ENCODE measurements at places on chromosomes 2 and 18.

- DNase-seq = no peak
Measured at GRCh38 chr18:63290166-63290820, 29.3 kb downstream of the BCL2 start.

DNA sequence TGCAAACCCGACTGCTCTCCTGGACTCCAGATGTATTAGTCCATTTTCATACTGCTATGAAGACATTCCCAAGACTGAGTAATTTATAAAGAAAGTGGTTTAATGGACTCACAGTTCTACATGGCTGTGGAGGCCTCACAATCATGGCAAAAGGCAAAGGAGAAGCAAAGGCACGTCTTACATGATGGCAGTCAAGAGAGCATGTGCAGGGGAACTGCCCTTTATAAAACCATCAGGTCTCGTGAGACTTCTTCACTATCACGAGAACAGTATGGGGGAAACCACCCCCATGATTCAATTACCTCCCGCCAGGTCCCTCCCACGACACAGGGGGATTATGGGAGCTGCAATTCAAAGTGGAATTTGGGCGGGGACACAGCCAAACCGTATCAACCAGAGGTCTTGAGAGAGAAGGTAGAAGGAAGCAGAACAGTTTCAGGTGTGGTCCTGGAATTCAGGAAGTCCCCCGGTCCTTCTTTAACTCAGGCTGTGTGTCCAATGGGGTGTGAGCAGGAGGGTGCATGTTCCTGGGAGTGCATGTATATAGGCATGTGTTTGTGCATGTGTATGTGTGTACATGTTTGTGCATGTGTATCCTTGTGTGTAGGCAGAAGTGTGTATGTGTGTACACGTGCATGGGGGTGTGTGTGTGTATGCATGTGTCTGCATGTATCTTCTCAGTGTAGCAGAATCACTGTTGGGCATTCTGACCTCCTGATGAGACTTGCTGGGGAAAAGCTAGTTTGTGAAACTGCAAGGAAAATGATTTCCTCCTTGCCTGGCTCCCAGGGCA, 46.2 kb downstream of the GREB1 start:
- no peak for DNase-seq

GRCh38 chr2:152336119-152336853, 1.3 kb downstream of the FMNL2 start:
- DNase-seq = no peak

DNA sequence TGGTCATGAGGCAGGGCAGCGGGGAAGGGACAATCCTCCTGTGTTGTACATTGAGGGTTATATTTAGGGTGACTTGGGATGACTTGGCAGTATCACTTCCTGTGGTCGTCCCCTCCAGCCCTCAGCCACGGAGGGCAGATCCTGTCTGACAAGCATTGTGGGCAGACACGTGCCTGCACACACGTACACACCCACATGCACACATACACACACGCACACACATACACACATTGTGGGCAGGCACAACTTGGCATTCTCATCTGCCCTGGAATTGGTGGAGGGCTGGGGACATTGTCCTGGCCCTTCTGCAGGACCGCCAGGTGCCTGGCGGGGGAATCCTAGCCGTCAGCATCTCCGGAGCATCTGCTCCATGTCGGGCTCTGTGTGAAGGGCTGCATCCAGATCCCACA, 47.6 kb downstream of the ODC1 start:
- DNase-seq = no peak

DNA sequence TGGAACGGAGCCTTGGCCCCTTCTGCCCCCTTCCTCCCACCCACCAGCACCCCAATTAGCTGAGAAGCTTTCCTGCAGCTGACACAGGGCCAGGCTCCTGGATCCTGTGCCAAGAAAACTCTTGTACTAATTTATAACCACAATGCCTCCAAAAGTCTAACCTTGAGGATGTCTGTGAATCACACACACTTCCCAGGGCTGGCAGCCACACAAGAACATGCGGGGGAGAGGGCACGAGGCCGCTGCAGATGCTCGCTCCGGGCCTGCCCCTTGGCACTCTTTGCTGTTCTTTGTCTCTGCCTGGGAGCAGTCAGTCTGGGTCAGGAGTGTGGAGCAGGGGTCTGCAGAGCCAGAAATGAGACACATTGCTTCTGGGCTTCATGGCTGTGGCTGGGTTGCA, 62.7 kb upstream of the KIF5C start:
- no peak for DNase-seq

DNA sequence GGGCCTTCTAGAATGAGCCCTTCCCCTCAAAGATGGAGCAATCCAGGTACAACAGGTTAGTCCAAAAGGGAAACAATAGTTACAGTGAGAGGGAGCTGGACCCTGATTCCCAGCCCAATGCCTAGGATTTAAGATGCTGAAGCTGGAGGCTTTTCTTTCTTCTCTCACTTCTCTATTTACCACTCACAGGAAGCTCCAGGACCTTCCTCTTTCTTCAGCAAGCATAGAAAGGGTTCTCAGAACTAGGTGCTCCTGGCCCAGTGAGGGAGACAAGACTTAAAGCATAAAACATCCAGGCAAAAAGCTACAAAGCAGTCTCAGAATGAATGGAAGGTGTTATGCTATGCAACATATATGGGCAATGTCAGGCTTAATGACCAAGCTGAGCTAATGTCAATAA, 279.0 kb downstream of the SRBD1 start:
- DNase-seq = no peak

DNA sequence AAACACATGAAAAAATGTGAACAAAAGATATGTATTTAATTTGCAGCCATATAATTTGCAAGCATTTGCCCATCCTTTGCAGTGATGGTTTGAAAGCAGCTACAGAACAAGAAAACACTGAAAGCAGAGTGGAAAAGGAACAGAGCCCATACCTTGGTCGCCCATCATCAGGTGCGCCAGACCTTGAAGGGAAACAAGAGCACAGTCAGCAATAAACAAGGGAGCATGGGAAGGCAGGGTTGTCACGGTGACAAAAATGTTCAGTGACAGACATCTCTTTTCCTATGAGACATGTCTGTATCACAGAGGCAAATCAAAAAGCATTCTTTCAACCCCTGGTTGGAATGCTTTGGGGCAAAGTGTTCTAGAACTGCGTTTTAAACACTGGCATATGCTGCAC, 109.4 kb downstream of the NRXN1 start:
- no peak for DNase-seq

- no peak for DNase-seq
Measured at GRCh38 chr2:145771525-145771924, 1251.6 kb upstream of the ZEB2 start.

DNA sequence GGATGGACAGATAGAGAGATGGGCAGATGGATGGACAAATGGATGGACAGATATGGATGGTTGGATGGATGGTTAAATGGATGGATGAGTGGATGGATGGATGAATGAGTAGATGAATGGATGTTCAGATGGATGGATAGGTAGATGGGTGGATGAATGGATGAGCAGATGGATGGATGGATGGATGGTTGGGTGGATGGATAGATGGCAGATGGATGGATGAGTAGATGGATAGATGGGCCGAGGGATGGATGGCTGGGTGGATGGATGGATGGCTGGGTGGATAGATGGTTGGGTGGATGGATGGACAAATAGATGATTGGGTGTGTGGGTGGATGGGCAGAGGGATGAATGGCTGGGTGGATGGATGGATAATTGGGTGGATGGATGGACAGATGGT, 98.9 kb upstream of the OTOS start:
- no peak for DNase-seq

DNA sequence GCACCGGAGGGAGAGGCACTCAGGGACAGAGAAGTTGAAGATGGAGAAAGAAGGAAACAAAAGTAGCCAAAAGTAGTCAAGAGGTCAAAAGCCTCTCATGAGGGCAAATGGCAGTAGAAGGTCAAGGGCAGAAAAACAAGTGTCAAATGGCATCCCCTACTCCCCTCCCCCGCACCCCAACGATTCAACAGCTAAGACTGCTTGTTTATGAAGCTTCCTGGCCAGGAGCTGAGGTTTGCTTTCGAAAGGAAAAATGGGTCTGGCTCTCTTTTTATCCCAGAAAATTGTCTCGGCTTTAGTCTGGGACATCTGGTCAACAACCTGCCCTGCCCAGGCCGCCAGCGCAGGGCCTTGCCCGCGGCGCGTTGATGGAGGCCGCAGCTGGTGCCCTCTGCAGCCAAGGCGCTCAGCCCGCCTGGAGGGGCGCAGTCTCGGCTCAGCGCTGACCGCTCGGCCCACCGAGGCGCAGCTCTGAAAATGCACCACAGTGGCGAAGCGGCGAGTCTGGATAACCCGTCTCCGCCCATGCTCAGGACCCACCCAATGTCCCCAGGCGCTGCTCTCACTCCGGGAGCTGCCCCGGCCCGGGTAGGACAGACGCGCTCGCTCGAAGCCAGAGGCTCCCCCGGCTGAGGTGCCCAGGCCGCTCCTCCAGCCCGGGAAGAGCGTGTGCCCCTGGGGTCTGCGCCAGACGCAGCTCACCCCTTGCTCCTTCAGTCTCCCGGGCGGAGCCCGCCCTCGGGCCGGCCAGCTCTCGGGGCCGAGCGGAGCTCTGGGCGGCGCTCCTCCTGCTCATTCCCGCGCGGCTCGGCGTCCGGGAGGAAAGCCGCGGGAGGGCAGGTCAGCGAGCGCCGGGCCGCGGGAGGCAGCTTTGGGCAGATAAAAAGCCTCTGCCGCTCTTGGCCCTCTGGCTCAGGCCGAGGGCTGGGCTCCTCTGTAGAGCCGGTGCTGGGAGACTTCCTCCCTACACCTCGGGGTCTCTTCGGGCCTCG, 1.8 kb upstream of the TBR1 start:
- no peak for DNase-seq

DNA sequence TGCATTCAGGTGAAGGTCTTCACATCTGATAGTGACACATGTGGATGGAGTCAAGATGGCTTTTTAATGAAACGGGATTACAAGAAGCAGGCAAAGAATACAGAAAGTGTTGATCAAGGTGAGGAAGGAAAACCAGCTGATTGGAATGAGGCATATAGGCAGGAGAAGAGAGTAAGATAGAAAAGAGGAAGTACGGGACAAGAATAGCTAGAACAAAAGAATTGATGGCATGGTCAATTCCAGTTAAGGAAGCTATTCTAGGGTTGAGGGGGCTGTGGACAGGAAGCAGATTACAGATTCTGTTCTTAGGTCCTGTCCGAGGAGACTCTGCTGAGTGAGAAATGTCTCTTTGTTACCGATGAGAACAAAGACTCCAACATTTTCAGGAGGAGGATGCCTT, 13.2 kb upstream of the NCK2 start:
- DNase-seq = no peak

DNA sequence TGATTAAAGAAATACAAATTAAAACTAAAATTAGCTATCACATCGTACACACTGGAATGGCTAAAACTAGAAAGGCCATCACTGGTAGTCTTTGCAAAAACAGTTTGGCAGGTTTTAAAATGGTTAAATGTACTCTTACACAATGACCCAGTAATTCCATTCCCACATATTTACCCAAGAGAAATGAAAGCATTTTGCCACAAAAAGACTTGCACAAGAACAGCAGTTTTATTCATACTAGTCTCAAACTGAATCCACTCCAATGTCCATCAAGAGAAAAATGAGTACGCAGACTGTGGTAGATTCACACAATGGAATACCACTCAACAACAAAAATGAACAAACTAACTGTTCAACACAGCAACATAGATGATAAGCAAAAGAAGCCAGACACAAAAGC, 29.1 kb downstream of the SP140L start:
- no peak for DNase-seq

- DNase-seq = no peak
Measured at GRCh38 chr2:195782156-195782555, 125.1 kb downstream of the SLC39A10 start.

DNA sequence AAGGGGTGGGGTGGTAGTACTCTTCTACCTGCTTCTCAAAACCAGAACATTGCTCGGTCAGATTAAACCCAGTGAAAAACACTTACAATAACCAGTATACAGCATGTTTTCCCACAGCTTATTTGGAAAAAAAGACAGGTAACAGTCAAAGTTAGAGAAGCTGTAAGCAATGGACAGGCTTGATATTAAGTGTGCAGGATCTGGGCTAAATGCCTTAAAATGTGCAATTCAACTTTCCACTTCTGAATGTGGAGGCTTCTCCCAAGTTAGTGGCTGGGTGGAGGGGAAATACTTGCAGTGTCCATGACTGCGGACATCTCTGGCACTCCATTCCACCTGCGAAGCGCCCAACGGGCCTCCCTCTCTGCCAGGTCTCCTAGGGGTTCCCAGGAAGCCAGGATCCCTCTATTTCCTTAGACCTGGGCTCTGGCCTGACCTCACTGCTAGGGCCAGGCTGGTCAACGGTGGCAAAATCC, 5.3 kb downstream of the ZEB2 start:
- DNase-seq = no peak

DNA sequence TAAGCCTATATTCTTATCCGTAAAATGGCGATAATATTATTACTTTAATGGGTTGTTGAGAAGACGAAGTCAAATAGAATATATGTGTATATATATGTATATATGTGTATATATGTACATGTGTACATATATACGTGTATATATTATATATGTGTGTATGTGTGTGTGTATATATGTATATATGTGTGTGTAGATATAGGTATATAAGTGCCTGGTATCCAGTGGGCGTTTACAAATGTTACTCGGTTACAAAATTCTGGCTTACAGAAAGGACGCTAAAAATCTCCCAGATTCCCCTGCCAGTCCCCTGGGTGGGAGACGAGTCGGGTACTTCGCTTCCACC, 295 bp upstream of the MTX2 start:
- DNase-seq = no peak

GRCh38 chr2:113160962-113161361, 12.8 kb upstream of the PSD4 start:
- DNase-seq = no peak

GRCh38 chr2:191345788-191346187, 100.6 kb downstream of the MYO1B start:
- no peak for DNase-seq

- no peak for DNase-seq
Measured at GRCh38 chr18:2400701-2401196, 170.6 kb downstream of the METTL4 start.

DNA sequence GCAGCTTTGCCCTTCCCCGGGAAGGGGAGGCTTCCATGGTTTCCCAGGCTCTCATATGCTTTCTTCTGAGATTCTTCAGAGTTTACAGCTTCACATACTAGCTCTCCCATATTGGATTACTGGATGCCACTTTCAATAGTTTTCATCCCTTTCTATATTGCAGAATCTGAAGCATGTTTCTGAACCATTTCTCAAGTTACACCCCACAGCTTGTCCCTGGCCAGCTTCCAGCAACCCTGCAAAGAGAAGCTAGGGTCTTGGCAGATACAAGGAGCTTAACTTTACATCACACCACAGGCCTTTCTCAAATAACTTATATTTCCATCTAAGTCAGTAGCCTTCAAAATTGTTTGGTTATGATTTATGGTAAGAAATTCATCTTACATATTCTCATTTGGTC, 39.6 kb downstream of the LHCGR start:
- no peak for DNase-seq

Data from stimulated activated CD8-positive, alpha-beta memory T cell treated with anti-CD3 and anti-CD28 coated beads, Interleukin-7, amount 100 ng/mL, for 1 hour (primary cell).